ENCODE measurements at places on chromosomes 4 and X. TPM values are rescaled to one million over a fixed set of nuclear protein-coding genes. Genes with fewer than 3 reads are reported as not detected.

DNA sequence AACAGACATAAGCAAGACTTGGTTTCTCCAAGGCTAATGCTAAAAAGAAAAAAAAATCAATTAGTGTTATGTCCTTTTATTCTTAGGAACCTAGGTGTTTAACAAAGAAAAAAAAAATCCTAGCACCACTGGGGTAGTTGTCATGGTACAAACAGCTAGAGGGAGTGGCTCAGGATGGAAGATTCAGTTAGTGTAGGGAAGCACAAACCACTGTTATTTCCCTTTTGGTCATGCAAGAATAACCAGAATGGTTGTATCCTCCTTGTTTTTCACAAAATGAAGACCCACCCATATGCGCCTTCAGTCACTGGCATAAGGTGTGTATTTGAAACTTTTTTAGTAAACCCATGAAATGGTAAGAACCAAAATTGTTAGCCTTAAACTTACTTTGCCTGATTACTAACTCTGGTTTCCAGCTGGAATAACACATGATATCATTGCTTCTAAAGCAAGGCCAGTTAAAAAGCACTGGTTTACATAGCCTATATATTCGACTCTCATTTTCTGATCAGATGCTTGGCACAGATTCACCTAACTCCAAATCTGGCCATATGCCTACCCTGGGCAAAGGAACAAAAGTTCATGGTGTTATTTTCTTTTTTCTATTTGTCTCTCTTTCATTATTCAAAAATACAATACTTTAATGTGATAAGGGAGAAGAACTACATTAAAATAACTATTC is 132.6 kb downstream of the SCFD2 start:
- DNase-seq: no peak

- DNase-seq: no peak
Measured at GRCh38 chr4:168453146-168453545, 27.1 kb downstream of the DDX60L start.

Gene NEUROG2
- not detected for polyA plus RNA-seq

Gene BOD1L1
- polyA plus RNA-seq: 0.86 TPM

Gene PF4V1
- not detected for polyA plus RNA-seq

GRCh38 chr4:76265631-76266218 is 14.2 kb downstream of the FAM47E start:
- no peak for DNase-seq

GRCh38 chr4:167419468-167420140 is 185.3 kb upstream of the SPOCK3 start:
- no peak for DNase-seq

GRCh38 chr4:143273160-143273917 is 63.3 kb upstream of the GAB1 start:
- DNase-seq: no peak

DNA sequence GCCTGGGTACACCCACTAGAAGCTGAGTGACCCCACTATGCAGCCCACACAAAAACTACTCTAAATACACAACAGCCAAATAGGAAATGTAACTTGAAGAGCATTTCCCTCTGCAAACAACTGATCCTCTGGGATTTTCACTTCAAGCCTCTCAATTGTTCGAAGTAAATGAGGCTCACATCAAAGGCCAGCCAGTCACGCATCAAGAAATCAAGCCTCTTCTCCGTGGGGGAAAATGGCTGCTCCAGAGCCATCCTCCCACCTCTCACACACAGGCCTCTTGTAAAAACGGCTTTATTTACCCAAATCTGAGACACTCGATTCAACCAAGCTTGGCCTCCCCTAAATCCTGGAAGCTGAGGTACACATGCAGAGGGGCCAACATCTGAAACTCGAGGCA is 14.3 kb downstream of the PCDH19 start:
- DNase-seq: no peak

GRCh38 chr4:168797738-168798375 is 212.2 kb downstream of the CBR4 start:
- DNase-seq: no peak

Gene RENBP
- not detected for polyA plus RNA-seq

- no peak for DNase-seq
Measured at GRCh38 chr4:81512757-81513501, 41.2 kb upstream of the RASGEF1B start.

- no peak for DNase-seq
Measured at GRCh38 chrX:23857363-23857762, 50.4 kb downstream of the APOO start.

- DNase-seq: no peak
Measured at GRCh38 chrX:14694611-14695010, 165.3 kb downstream of the GLRA2 start.

DNA sequence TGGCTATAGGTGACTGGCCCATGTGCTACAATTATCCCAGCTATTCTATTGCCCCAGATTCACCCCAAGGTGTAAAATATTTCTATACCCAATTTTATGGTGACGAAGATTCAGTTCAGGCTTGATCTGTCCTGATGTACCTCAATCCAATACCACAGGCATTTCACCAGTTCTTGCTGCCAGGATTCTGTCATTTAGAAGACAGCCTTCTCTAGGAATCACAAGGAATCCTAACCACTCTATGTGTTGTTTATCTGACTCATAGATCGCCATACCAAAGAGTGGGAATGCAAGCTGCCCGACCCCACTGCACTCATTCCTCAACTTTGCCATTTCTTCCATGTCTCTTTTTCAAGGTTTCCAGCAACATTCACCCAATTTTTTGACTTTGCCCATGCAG is 355.0 kb upstream of the EMCN start:
- no peak for DNase-seq

DNA sequence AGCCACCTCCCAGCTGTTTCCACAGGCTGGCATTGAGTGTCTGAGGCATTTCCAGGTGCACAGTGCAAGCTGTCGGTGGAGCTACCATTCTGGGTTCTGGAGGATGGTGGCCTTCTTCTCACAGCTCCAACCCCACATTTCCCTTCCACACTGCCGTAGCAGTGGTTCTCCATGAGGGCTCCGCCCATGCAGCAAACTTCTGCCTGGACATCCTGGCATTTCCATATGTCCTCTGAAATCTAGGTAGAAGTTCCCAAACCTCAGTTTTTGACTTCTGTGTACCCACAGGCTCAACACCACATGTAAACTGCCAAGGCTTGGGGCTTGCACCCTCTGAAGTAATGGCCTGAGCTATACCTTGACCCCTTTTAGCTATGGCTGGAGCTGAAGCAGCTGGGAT is 10.3 kb upstream of the FRMPD4 start:
- no peak for DNase-seq

Gene NDNF
- not detected for polyA plus RNA-seq

DNA sequence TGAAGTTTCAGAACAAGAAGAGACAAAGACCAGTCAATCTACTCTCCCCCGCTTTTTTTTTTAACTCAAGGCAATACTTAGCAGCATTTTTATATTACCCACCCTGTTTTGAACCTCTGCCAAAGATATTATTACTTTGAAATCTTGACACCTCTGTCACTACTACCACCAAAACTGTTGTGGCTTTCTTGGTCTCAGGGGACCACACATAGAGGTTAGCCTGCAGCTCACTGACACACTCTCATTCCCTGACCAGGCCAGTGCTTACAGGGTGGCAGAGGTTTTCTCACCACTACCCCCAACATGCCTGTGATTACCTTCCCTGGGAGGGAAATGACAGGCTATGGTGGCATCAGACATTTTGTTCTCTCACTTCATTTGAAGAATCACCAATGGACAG is 137.4 kb upstream of the STIM2 start:
- DNase-seq: peak; percentile 8

- no peak for DNase-seq
Measured at GRCh38 chr4:78079726-78080430, 22.8 kb downstream of the FRAS1 start.

DNA sequence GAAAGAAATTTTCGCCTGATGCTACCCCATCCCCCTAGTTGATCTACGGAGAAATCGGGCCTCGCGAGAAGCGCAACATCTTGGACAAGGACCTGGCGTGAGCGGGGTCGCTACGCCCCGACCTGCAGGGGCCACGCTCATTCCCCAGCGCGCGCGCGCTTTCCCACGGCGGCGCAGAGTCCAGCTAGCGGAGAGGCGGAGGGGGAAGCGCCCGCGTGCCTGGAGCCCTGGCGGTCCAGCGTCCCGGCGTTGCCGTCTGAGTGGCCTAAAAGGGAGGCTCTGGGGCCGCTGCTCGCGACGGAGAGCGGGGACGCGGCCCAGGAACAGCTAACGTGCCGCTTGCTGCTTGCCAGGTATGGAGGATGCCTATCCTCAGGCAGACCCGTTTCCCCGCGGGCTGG is 6.0 kb upstream of the SOX3 start:
- no peak for DNase-seq

Gene NEXMIF
- polyA plus RNA-seq: 0.20 TPM

- DNase-seq: no peak
Measured at GRCh38 chr4:186193851-186194250, 2.5 kb downstream of the CYP4V2 start.

GRCh38 chr4:31427691-31428090 is 707.5 kb downstream of the PCDH7 start:
- no peak for DNase-seq

Gene GABRA4
- not detected for polyA plus RNA-seq

DNA sequence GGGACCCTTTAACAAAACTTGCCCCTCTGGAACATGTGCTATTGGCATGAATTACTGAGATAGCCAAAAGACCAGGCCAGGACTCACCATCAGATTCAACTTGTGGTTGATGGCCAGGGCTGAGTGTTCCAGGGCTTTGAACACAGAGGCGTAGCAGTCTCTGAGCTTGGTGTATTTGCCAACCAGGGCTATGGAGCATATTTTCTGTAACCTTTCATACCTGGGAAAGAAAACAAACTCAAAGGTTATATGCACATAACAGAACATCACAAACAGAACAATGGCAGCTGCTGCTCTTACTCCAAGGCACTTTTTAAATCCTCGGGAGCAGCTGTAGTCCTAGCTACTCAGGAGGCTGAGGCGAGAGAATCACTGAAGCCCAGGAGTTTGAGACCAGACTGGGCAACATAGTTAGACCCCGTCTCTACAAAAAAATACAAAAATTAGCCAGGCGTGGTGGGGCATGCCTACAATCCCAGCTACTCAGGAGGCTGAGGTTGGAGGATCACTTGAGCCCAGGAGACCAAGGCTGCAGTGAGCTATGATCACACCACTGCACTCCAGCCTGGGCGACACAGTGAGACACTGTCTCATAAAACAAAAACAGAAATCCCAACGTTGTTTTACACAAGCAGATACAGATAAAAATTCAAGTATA is 29.3 kb downstream of the CTPS2 start:
- DNase-seq: no peak

DNA sequence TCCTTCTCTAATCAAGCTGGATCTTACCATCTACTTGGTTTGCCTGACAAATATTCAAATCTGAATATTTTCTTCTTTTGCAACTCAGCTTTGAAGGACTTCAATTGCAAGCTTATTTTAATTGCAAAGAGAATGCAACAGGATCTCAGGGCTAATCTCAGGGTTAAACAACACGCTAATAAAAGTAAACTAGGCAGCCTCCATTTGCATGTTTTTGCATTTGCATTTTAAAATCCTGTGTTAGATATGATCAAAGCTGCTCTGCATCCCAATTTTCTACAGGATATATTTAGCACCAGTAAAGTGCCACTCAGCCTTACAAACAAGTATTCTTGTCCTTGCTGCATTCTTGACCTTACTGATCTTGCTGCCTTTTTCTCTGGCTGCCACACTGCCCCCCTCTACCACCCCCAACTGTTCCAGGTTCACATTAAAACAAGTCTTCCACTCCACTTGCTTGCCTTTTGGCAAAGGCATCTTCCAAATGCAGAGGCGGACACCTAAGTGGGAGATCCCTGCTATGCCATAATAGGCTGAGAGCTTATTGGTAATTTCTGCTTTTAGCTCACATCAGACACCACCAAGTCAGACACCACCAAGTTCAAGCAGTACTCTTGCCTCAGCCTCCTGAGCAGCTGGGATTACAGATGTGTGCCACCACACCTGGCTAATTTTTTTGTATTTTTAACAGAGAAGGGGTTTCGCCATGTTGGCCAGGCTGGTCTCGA is 48.1 kb downstream of the GPRIN3 start:
- no peak for DNase-seq

GRCh38 chr4:42309361-42310260 is 87.7 kb upstream of the SHISA3 start:
- DNase-seq: no peak

- no peak for DNase-seq
Measured at GRCh38 chrX:46569621-46570020, 3.9 kb upstream of the CHST7 start.

- DNase-seq: no peak
Measured at GRCh38 chrX:71543316-71543715, 10.4 kb downstream of the OGT start.

- DNase-seq: no peak
Measured at GRCh38 chrX:69705818-69706217, 89.9 kb downstream of the EDA start.

- no peak for DNase-seq
Measured at GRCh38 chr4:127229855-127230608, 402.7 kb upstream of the INTU start.

DNA sequence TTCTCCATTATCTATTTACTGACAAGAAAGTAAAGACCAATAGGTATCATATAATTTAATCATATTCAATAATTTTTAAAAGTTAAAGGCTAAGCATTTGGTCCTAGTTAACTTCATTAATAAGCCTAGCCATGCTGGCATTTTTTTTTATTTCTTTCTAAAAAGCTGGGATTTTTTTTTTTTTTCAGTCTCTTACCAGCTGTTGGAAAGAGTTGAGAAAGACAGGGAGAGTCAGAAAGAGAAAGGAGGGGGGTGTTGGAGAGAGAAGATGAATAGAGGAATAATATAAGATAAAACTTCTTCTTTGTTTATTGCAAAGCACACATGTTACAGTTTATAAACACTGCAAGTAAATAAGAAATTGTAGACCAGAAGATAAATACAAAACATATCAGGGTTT is 5.9 kb upstream of the NR3C2 start:
- DNase-seq: no peak

- no peak for DNase-seq
Measured at GRCh38 chr4:25085671-25086070, 54.9 kb upstream of the LGI2 start.

- no peak for DNase-seq
Measured at GRCh38 chr4:7933651-7934510, 5.8 kb downstream of the AFAP1 start.

- no peak for DNase-seq
Measured at GRCh38 chr4:24516926-24517325, 67.4 kb downstream of the DHX15 start.

Gene PTPN13
- 11.9 TPM for polyA plus RNA-seq

DNA sequence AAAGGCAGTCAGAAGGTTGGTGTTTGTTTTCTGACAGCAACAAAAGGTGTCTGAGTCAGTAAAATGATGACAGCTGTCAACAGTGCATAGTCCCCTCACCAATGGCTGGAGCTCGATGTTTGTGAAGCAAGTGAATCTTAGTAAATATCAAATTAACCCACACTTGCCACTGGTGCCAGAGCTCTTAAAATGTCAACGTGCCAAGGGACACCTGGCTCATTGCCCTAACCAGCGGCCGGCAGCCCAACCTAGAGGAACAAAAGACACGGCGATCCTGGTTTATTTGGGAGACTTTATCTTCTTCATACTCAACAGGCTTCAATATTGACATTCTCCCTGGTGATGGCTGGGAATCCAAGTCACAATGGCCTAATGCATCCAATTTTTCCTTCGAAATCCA is 143.4 kb downstream of the CPEB2 start:
- DNase-seq: no peak

Gene SFRP2
- not detected for polyA plus RNA-seq

Measured in CD4-positive, alpha-beta memory T cell (primary cell).